ENCODE measurements at places on chromosomes 2 and 18.

GRCh38 chr2:64018701-64019082 lies 536 bp downstream of the VPS54 start:
- DNase-seq = no peak

- no peak for DNase-seq
Observed at GRCh38 chr2:230925879-230926765, 1.1 kb upstream of the GPR55 start.

- no peak for DNase-seq
Observed at GRCh38 chr18:57466745-57467409, 31.7 kb downstream of the ONECUT2 start.

DNA sequence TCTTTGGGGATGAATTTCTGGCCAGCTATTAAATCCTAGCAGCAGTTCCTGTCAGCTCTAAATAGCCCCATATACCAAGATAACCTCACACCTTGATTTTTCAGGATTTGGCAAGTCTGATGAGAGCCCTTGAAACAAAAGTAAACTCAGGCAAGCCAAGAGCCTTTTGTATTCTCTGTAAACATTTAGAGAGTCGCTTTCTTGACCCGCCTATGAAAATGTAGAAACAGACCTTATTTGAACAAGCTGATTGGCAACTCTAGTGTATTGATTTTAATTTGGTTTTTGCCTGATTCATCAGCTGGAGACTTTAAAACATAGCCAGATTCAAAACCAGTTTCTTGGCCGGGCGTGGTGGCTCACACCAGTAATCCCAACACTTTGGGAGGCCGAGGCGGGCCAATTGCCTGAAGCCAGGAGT lies 43.4 kb downstream of the CABLES1 start:
- no peak for DNase-seq

GRCh38 chr18:25350489-25351251 lies 1.3 kb downstream of the ZNF521 start:
- DNase-seq = peak; percentile 38

DNA sequence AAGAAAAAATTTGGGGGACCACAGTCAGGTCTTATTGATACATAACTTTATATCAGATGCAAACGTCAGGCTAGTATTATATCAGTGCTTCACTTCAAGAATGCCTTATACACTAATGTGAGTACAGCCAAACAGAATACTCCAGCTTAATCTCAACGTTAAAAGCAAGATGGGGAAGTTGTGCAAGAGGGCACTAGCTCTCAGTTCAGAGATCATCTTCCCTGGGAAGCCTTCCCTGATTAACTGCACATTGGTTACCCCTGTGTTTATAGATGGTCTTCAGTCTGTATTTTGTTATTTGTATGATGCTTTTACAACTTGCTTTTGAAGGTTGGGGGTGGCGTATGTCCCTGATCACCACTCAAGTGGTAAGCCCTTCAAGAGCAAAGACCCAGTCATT lies 11.4 kb downstream of the EPAS1 start:
- no peak for DNase-seq
